ENCODE measurements at places on chromosomes 7 and 10. TPM values are rescaled to one million over a fixed set of nuclear protein-coding genes. Genes with fewer than 3 reads are reported as not detected.

SSC4D gene
- total RNA-seq = 0.50 TPM

KCNIP2 gene
- 4.6 TPM for total RNA-seq

SFTPD gene
- not detected for total RNA-seq

TAS2R3 gene
- 1.3 TPM for total RNA-seq

WASHC2A gene
- 39.6 TPM for total RNA-seq

GBX1 gene
- total RNA-seq = not detected

ORAI2 gene
- total RNA-seq = 61.1 TPM

SPDYE8 gene
- total RNA-seq = not detected

C10orf95 gene
- 0.18 TPM for total RNA-seq

FFAR4 gene
- not detected for total RNA-seq

RAMP3 gene
- not detected for total RNA-seq

MYPN gene
- not detected for total RNA-seq

MACC1 gene
- 0.02 TPM for total RNA-seq

SLC16A12 gene
- total RNA-seq = not detected

CC2D2B gene
- 0.64 TPM for total RNA-seq

PNLIPRP1 gene
- total RNA-seq = not detected

SPDYE11 gene
- not detected for total RNA-seq

AKR1B15 gene
- total RNA-seq = not detected

COL26A1 gene
- total RNA-seq = not detected

MYOZ1 gene
- total RNA-seq = not detected
